Activated naive CD8-positive, alpha-beta T cell treated with anti-CD3 and anti-CD28 coated beads for 36 hours (primary cell): ENCODE measurements at places on chromosomes 7 and 10.

DNA sequence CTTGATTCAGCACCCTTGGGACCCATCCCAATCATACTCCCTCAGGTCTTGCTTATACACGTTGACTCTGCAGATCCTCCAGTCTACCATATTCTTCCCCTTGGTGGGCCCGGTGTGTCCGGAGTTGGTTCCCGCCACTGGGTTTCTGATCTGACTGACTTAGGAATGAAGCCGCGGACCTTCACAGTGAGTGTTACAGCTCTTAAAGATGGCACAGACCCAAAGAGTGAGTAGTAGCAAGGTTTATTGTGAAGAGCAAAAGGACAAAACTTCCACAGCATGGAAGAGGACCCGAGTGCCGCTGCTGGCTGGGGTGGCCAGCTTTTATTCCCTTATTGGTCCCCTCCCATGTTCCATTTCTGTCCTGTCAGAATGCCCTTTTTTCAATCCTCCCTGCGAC is 5.9 kb upstream of the GDF10 start:
- DNase-seq: no peak

DNA sequence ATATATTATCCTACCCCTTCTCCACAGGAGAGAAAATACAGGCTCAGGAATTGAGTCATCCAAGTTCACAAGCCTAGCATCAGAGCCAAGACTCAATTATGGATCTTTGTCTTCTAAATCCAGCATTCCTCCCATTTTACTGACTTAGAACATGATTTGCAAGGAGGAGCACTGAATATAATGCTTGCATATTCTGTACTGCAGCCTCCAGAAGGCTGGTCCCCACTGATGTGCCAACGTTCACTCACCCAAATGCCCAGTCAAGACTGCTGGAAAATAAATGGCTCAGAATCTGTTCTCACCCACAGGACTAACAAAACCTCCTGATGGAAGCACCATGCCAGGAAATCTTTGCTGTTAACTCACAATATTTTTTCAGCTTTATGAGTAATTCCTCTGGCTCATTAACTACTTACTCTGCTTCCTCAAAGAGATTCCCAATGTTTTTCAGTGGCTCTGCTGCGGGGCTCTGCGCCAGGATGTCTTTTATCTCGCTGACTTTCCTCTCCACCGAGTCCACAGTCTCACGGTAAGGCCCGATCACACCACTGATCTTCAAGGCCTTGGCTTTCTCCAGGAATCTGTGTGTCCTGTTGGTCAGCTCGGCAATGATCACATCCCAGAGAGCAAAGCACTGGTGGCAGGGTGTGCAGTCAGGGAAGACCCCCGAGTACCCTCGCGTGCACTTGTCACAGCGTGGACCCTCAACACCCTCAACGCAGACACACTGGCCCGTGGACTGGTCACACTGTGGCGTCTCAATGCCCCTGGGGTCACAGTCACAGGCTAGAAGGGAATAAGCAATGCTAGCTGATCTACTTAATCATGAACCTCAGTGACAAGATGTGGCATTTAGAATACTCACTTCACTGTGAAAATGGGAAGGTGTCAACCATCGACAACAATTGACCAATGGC is 48.8 kb downstream of the DLD start:
- no peak for DNase-seq

- DNase-seq: no peak
Measured at GRCh38 chr7:29987811-29988317, 1.7 kb downstream of the SCRN1 start.

DNA sequence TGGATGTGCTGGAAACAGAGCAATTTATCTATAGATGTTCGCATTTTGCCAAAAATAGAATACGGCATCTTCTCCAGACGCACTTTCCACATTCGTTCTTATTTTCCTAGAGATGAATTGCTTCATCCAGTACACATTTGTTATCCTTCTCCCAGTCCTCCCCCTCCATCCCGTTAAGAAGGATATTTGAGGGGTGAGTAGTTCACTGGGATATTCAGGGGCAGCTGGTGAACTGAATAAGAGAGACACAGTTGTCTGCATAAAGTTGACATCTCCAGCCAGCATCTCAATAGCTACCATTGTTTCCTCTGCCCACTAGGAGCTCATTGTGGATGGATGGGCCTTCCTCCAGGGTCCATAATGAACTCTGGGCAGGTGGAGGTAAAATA is 456.8 kb upstream of the NRP1 start:
- no peak for DNase-seq

- DNase-seq: no peak
Measured at GRCh38 chr10:75916906-75917305, 485.5 kb downstream of the LRMDA start.

- DNase-seq: no peak
Measured at GRCh38 chr7:102262546-102262945, 24.1 kb upstream of the SH2B2 start.

GRCh38 chr7:83936056-83936708 is 258.4 kb downstream of the SEMA3A start:
- peak; percentile 27 for DNase-seq

DNA sequence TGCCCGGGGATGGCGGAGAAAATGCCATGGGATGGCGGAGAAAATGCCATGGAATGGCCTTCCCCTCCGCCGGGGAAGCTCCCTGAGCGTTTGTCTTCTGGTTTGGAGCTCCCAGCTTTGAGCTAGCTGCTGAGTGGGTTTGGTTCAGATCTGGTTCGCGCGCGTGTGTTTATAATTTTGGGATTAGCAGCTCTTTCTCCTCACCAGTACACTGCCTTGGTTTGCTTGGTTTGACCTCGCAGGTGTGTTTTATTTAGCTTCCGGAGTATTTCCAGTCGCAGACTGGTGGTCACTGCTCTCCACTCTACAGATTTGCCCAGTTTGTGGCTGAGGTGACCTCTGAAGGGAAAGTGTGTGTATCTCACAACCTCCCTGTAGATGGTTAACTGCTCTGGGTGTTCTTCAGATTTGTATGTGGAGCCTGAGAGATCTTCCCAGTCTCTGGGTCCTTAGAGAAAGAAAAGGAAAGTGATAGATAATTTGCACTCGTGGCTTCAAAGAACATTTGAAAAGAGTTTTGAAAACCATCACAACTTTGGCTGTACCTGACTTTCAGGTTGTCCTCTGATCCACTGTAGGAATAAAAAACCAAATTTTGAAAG is 597 bp downstream of the ZNF277 start:
- no peak for DNase-seq

DNA sequence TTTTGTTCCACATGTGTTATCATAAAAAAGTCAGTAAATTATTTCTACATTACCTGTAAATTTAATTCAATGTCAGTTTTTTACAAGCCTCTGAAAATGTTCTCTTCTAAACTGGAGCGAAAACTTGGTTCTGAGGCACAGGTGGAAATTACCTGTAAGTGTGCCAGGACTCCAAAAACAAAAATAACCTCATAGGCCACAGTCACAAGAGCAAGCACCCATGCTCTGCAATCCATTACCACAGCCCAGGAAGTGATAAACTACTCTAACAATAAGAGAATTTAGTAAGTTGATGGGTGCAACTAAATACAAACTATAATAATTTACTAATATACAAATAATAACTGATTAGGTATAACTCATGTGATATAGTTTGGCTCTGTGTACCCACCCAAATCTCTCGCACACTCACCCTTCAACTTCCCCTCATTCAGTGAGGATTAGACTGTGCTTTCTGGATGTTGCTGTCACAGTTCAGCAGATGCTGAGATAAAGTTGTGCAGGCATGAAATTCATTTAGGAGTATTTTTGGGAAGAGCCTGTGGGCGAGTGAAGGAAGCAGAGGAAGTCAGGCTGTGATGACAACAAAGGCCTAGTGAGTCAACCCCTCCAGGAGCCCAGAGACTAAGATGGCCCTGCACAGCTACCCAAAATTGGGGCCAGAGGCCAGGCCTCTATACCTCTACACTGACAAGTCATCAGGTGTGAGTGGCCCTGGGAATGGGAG is 16.3 kb upstream of the GIMAP6 start:
- DNase-seq: no peak

DNA sequence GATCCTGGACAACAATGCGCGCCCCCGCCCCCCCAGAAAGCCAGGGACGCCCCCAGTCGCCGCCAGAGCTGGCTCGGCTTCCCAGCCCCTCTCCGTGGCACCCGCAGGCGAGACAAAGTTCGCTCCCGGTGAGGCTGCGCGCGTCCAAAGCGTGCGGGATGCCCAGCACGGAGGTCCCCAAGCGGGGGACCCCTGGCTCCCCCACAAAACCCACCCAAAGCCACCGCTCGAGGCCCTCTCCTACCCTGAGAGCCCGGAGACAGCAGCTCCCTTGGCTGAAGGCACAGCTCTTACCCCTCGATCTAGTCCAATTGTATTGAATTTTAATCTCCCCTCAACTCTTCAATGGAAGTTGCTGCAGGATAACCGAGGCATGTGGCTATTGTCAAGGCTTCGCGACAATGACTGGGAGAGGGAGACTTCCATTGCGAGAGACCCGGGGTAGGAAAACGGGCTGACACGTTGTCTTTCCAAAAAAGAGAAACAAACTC is 305.3 kb downstream of the PRPF18 start:
- DNase-seq: no peak

DNA sequence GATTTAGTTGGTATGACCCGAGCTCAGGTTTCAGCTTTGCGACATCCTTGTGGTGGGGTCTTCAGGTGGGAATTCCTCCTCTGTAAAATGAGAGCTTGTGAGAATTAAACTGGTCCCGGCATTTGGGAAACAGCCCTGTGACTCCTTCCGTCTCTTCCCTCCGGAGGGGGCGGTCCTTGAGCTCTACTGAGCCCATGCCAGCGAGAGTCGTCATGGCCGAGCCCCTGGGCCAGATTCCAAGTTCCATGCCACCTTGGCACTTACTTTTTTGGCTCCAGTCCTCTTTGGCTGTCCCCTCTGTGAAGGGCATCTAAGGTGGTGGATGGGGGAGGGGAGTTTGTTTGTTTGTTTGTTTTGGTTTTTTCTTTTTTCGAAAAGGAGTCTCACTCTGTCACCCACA is 47.6 kb downstream of the GTF2IRD1 start:
- no peak for DNase-seq

DNA sequence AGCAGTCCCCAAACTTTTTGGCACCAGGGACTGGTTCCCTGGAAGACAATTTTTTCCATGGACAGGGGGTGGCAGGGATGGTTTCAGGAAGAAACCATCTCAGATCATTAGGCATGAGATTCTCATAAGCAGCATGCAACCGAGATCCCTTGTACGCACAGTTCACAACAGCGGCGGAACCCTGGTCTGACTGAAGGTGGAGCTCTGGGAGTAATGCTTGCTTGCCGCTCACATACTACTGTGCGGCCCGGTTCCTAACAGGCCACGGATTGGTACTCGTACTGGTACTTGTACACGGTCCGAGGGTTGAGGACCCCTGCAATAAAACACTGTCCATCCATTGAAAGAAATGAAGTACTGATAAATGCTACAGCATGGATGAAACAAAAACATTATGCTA is 32.8 kb downstream of the MKRN1 start:
- no peak for DNase-seq

DNA sequence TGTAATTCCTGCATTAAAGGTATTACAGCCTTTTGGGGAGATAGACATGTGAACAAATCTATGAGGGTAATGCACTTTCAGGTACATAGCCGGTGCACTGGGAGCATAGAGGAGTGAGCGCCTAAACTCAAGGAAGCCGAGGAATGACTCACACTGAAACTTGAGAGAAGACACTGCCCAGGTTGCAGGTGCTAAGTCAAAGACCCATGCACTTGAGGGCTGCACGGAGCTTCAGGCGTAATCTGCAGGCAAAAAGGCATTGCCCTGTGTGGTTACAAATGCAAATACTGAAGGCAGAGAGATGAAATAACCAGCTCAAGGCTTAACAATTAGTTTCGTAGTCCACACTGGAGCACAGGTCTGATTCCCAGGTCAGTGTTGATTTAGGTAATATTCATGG is 51.0 kb upstream of the OSBPL3 start:
- no peak for DNase-seq

DNA sequence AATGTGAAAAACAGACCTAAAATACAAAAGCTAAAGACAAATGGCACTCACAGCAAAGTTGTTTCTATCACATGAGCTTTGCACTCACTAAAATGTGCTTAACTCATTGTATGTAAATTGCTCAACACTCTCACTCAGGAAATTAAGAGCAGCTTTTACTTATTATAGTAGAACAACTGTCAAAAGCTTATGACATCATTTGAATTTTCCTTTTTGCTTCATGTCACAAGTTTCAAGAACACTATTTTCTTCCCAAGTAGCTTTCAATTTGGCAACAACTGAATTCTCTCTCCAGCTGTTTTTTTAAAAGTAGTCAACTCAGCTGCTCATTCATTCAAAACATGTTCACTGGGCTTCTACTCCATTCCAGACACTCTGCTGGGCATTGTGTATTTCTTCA is 46.9 kb downstream of the ATE1 start:
- no peak for DNase-seq

DNA sequence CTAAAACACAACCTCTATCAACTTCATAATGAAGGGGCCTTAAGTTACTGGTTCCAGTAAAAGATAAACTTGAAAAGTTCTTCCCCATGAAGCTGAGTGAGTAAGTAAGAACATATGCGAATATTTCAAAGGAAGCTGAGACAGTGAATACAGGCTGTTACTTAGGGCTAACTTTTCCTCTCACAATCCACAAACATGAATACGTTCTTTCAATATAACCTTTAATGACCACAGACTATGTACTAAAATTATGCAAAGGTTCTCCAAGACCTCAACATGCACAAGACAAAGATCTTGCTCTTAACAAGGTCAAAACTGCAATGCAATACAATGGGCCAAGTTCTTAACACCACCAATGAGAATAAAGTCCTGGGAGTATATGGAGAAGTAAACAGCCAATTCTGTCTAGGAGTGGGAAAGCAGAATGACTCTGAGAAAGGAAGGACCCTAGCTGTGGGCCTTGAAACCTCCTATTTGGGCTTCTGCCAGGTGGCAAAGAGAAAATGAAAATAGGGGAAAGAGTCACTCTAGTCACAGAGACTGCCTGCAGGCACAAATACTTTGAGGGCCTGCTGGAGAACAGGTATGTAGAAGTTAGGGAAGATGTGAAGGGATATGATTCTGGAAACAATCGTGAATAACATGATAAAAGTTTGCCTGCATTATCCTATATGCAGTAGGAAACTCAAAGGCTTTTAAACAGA is 43.7 kb downstream of the OSBPL3 start:
- DNase-seq: no peak

- no peak for DNase-seq
Measured at GRCh38 chr7:138324941-138325340, 135.1 kb upstream of the TRIM24 start.

DNA sequence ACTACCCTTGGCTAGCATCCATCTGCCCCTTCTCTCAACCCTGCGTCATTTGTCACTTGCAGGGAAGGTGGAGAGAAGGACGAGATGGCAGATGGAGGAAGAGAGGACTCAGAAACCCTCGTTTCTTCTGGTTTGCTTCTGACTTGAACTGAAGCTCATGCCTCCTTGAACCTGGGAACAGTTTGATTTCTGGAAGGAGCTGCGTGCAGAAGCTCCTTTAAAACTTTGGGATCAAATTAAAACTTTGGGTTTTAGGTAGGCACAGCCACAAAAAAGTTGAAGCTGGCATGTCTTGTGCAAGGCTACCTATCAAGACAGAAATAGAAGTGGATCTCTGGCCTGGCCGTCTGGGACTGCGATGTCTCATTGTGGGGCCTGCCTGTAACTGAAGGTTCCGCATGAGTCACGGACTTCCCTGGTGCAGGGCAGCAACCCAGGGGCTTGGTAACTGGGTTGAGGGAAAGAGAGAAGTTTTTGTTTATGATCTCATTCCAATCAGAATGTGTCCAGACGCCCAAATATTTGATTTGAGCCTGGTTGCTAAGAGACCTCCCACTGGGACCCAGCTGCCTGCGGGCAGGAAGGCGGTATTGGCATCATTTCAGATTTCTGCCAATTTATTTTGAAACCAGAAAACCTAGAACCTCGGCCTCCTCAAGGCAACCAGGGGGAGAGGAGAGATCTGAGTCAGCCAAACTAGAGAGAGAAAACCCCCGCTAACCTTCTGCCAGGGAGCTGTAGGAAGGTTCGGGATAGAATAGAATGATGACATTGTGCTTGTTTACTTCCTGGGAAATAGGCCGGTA is 15.8 kb upstream of the CAMK1D start:
- DNase-seq: peak; percentile 26
